ENCODE measurements at places on chromosomes 3 and 15.
A peak's percentile ranks its signal among the peaks of the same experiment; 100 is the strongest.

- no peak for DNase-seq
Observed at GRCh38 chr3:141409940-141410241, 41.6 kb downstream of the ZBTB38 start.

- no peak for DNase-seq
Observed at GRCh38 chr3:55207744-55208143, 279.4 kb downstream of the WNT5A start.

DNA sequence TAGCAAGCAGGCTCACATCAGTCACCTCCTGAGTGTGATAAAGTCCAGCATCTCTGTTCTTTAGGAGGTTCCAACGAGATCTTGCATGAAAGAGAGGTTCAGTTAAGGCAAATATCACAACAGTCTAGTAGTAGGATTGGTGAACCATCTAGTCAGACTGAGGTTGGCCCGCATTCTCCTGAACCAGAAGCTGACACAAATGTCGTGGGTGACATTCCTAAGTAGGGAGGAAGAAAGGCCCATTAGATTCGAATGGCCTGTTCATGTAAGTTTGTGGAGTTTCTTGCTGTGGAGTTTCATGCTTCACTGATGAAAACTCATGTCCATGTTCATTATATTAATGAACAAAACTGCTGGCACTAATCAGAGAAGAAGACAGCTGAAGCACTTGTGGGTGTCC is 66.7 kb upstream of the XCR1 start:
- no peak for DNase-seq

DNA sequence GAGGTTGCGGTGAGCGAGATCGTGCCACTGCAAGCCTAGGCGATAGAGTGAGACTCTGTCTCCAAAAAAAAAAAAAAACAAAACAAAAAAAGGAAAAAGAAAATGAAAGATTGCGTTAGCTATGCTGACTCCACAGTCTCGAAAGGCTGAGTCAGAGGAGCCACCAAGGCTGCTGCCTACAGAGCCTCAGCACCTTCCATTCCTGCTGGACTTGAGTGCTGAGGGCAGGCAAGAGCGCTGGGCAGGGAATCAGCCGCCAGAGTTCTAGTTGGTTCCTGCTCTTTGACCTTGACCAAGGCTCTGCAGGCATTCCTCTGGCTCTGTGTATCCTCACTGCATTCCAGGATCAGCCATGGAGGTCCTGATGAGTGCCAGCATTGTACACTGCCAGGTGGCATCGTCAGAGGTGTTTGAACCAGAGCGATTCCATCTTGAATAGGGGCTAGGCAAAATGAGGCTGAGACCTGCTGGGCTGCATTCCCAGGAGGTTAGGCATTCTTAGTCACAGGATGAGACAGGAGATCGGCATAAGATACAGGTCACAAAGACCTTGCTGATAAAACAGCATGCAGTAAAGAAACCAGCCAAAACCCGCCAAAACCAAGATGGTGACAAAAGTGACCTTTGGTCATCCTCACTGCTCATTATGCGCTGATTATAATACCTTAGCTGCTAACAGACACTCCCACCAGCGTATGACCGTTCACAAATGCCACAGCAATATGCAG is 5.9 kb downstream of the MESP2 start:
- DNase-seq = no peak

DNA sequence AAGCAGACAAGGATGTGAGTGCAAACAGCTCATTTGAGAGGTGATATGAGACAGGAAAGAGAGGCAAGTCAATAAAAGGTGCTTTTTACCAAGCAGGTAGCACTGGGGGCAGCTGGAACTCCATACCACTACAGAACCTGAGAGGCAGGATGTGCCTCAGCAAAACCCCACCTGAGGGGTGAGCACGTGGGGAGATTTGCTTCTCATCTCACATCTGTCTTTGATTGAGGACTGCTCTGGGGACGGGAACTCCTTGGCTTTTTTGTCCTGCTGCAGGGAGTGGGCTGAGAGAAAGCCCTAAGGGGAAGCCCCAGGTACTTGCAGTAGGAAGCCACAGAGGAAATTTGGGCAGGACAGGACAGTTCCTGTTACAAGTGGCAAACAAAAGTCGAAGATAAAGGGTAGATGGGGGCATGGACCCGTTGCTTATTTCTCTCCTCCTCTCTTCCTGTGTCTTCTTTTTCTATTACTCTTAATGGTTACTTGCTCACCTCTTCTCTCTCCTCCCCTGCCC is 27.1 kb downstream of the CFAP161 start:
- DNase-seq = no peak

GRCh38 chr3:122025296-122025695 is 3.2 kb upstream of the ILDR1 start:
- no peak for DNase-seq

DNA sequence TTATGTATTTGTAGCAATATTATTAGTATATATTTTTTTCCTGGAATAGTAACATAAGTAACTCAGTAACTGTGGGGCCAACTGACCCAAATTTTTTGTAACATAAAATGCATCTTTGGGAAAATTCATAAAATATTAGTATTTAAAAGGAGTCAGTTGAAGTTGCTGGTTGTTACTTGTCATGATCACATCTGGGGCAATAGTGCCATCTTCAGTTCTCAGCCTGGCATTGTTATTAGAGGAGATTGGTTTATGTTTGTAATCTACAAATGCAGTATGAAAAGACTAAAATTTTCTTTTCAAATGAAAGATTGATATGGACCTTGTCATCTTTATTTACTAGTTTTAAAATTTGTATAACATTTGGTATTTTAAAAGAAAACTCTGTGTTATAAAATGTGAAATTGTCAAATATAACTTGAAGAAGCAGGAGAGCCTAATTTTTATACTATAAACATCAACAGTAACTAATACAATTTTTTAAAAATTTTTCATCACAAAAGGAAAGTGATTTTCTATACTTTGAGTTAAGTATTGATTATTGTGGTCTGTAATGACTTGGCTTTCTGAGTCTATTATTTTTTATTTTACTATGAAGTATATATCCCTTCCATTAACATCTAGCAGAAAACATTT is 38.8 kb upstream of the MLF1 start:
- peak; percentile 71 for DNase-seq

DNA sequence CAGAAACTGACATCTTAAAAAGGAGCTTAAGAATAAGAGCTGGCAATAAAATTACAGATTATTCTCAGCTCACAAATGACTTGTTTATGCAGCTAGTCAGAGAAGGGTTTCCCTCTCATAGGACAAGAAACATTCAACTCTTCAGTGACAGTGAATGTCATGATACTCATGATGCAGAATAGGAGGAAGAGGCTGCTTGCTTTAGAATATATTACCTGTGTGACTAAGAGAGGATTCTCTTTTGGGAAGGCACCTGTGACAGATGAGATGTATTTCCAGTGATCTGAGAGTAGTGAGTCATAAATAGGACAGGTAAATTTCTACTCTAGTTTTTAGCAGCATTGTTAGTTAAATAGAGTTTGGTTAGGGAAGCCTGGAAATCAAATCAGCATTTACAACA is 39.9 kb downstream of the RASA2 start:
- no peak for DNase-seq

GRCh38 chr3:160869825-160870224 is 113.8 kb downstream of the PPM1L start:
- no peak for DNase-seq
